Skeletal muscle cell (primary cell): ENCODE measurements at places on chromosomes 2 and 18.

DNA sequence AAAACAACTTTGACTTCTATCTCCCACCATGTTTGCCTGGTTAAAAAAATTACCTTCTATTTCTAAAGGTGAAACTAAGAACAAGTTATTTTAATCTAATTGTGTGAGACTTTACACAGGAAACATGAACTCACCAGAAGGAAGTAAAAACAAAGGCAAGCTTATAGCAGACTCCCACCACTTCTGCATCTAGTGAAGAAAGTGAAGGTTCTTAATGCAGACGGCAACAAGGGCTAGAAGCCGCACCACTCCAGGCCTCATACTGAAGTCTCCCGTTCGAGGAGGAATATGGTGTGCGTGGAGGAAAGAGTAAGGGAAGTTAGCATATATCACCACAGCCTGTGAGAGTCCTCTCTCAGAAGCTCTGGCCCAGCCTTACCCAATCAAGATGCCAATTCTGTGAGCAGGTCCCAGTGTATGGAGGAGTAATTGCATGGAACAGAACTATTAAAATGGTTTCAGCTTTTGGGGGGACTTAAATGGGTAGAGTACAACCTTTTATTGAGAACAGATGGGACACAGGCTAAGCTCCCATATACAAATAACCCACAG is 958.7 kb downstream of the BCL11A start:
- DNase-seq, result no peak

DNA sequence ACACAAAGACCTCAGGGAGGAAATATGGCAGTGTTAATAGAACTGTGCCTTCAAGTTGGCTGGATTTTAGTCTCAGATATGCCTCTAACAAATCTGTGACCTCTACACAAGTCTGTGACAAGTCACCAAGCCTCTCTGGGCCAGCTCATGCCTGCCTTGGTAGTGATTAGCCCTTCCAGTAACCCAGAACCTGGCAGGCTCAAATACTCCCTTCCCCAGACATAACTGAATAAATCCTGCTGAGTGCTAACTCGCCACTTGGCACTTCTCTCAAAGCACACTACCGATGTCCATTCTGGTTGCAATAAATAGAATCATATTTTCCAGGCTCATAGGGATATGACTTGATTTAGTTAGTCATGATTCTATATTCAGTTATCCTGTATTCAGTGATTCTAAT is 15.3 kb upstream of the THSD7B start:
- DNase-seq, result no peak

GRCh38 chr2:179107737-179108136 is 57.8 kb upstream of the CCDC141 start:
- DNase-seq, result peak; percentile 73

DNA sequence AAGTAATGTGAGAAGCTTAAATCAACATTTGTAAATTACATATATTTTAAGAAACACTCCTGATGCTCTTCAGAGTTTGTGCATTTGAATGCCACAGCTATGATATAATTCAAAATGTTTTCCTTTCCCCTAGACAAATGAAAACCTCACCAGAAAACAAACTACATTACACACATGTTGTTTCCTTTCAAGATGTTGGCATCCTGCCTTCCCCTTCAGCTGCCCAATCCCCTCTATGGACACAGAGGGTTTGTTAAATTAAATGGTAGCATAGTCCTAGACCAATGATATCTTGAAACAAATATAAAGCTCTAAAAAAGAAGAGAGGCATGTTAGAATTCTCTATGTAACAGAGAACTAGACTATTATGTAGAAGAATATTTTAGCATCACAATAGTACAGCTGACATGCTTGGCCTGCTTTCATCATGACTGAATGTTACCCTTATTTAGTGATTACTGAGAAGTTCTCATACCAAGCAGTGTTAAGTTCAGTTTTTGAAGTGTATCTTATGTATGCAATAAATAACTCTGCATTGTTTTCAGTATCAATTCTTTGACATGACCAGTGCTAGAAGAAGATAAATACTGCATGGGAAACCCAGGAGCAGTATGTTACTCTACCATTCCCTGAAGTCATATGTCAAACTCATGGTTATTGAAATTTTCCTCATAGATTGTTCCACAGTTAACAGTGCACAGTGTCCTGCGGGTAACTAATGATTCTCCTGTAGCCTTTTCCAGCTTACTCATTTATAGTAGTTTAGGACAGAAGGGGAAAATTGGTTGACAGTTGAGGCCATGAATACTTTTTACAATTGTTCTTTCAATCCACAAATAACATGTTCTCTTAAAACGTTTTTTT is 316.3 kb upstream of the KCNJ3 start:
- DNase-seq, result no peak

DNA sequence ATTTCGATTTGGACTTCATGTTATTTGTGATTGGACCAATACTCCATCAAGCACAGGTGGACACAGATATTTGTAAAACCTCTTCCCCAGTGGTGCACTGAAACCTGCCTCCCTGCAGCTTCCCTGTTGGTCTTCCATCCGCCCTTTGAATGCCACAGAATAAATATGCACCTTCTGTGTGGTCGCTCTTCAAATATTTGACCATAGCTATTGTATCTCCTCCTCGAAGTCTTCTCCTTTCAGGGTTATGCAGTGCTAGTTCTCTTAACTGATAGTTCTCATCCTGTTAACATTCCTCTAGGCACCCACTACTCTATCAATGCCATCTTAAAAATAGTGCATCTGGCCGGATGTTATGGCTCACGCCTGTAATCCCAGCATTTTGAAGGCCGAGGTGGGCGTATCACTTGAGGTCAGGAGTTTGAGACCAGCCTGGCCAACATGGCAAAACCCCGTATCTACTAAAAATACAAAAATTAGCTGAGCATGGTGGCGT is 12.5 kb downstream of the SPATS2L start:
- no peak for DNase-seq

- DNase-seq, result no peak
These were observed 220.5 kb downstream of the PMAIP1 start for GRCh38 chr18:60120231-60120750.

- DNase-seq, result no peak
These were observed 251.2 kb downstream of the ACKR3 start for GRCh38 chr2:236820763-236821344.

- DNase-seq, result no peak
These were observed 176.7 kb upstream of the SMAD2 start for GRCh38 chr18:48106976-48107781.

GRCh38 chr2:109392816-109393661 is 220.7 kb downstream of the SEPTIN10 start:
- DNase-seq, result no peak

GRCh38 chr2:133819906-133820305 is 251.6 kb upstream of the NCKAP5 start:
- DNase-seq, result no peak

- DNase-seq, result no peak
These were observed 4.9 kb upstream of the TAF1B start for GRCh38 chr2:9838391-9838790.

DNA sequence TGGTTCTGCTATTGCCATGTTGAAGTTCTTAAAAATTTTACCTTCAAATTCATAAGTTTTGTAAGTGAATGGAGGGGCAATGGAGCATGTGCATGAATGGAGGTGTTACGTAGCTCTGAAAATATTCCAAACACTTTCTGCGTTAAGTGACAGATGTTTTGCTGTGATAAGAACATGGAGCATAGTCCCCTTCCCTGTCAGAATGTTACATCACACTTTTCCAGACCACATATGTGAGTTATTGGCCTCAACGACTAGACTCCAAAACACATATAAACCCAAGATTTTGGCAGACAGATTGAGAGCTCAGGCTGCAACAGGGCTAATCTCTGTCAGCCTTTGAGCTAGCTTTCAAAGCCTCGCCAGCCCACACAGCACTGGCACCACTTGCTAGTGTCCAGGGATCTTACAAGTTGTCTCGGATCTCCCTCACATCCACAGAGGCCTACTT is 27.2 kb upstream of the MFSD6 start:
- no peak for DNase-seq

- DNase-seq, result no peak
These were observed 18.9 kb upstream of the FAHD2A start for GRCh38 chr2:95383635-95384027.

- no peak for DNase-seq
These were observed 323.1 kb downstream of the CTNNA2 start for GRCh38 chr2:79835911-79836310.
